Hypothalamus (tissue), 51 donors: ENCODE measurements at places on chromosomes 2 and 18.

GRCh38 chr2:166256896-166257295 is 118.8 kb downstream of the SCN9A start:
- DNase-seq = no peak

- DNase-seq = no peak
These were observed 336.9 kb upstream of the PKDCC start for GRCh38 chr2:41710944-41711343.

DNA sequence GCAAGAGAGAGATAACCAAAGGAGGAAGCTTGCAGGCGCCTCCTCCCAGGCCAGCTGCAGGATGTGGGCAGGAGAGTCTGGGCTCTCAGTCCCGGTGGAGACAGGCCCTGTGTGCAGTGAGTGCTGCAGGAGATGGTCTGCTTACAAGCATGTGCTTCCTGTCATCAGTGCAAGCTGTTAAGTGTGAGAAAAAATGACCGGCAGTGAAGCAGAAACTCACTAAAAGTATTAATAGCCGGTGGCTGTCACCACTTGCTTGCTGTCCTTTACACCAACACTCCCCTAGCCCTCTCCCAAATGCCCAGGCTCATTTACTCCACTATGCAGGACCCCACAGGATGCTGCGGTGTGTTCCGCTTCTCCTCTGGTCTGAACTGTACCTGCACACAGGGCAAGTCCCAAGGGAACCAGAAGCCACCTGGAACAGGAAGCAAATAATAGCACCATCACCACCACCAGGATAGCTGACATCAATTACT is 435.6 kb upstream of the HS6ST1 start:
- no peak for DNase-seq

GRCh38 chr2:79832511-79833234 is 319.8 kb downstream of the CTNNA2 start:
- DNase-seq = no peak

GRCh38 chr2:74915743-74916142 is 42.7 kb upstream of the POLE4 start:
- DNase-seq = no peak

GRCh38 chr2:65548576-65549256 is 116.3 kb upstream of the SPRED2 start:
- DNase-seq = no peak

- DNase-seq = no peak
These were observed 851.6 kb upstream of the CDH2 start for GRCh38 chr18:29028560-29028959.

GRCh38 chr2:231357048-231357447 is 38.5 kb upstream of the B3GNT7 start:
- no peak for DNase-seq

GRCh38 chr18:50797142-50797541 is 22.7 kb downstream of the MRO start:
- peak; percentile 21 for DNase-seq

DNA sequence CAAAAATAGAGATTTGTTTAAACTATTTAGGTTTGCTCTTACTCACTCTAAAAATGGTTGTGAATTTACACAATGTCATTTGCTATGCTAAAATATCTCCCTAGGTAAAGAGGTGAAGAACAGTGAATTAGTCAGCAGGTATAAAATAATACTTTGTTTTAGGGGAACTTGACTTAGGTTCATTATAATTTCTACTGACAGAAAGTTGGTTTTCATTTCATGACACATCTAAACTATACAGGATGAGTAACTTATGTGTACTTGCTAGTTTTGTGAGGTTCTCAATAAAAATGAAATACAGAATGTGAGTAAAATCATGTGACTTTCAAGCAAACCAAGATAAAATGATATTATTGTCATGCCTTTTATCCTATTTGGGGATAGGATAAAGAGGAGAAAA is 66.0 kb downstream of the DIS3L2 start:
- DNase-seq = no peak

DNA sequence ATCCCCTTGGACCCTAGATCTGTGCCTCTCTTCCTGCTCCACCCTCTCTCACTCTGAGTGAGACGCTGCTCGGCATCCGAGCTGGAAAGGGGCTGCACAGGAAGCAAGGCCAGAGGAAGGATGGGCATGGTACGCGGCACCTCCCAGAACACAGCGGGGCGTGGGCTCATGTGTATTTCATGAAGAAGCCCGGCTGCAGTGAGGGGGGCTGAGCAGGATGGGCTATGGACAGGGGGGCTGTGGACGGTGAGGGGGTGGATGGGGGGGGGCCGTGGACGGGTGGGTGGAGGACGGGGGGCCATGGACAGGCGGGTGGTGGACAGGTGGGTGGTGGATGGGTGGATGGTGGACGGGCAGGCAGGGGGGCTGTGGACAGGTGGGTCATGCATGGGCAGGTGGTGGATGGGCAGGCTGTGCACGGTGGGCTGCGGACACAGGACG is 28.5 kb downstream of the SLC66A2 start:
- DNase-seq = no peak

GRCh38 chr2:32852856-32853255 is 93.9 kb upstream of the LTBP1 start:
- no peak for DNase-seq

- DNase-seq = no peak
These were observed 19.6 kb upstream of the CXCR1 start for GRCh38 chr2:218186355-218186766.

DNA sequence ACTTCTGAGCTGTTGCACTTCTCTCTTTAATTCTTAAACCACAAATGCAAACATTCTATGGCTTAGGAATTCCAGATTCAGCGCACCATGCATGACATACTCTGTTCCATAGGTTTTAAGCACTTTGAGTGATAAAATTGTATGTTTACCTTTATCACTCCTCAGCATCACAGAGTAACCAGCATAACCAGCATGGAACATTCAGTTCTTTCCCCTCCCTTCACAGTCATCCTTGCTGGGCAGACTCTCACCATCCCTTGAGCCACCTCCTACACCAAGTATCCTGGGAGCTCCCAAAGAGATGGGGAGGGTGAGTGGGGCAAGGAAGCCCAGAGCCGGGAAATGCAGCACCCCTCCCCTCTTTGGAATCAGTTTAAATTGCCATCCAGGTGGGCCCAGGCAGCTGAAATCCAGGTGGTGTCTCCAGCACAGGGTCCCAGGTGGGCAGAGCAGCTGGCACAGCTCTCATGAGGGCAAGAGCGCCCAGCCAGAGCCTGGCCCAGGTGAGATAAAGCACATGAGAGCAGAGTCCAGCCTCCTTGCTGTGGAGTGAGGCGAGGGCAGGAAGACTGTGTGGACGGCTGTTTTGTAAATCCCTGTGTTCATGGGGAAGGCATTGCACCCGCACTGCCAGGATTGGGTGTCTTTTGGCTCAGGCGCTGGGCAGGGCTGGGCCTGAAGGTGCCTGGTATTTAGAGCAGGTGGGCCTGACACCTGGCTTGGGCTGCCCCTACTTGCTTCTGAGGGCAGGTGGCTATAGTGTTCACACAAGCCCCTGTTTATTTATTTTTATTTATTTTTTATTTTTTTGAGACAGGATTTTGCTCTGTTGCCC is 36.8 kb downstream of the LAMA3 start:
- no peak for DNase-seq

GRCh38 chr2:236665101-236665500 is 95.5 kb downstream of the ACKR3 start:
- no peak for DNase-seq

DNA sequence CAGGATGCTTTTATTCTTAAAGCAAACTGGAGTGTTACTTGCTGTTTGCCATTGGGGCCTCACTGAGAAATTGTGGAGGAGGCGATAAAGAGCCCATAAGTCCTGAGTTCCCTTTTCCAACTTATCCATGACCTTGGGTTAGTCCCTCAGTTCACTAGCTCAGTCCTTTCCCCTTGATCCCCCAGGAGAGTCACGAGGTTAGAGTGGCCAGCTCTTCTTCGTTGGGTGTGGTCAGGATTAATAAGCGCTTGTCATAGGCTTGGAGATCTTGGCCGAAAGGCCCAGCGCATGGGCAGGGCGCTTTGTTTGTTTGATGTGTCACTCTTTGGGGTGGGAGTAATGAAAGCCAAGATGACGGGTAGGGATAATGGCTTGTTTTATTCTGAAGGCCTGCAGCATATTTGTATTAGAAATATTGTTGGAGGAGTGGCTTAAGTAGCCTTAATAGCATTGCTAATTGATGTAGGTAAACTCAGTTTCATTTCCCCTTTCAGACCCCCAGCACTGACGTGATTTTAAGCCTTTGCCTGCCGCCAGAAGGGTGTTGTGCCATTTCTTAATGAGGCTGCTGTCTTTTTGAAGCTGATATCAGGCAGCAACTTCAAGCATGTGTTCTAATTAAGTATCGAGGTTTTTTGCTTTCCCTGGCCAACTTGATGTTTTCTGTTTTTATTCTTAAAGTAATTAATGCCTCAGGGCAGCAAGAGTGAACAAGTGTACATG is 15.7 kb downstream of the GRHL1 start:
- DNase-seq = no peak

DNA sequence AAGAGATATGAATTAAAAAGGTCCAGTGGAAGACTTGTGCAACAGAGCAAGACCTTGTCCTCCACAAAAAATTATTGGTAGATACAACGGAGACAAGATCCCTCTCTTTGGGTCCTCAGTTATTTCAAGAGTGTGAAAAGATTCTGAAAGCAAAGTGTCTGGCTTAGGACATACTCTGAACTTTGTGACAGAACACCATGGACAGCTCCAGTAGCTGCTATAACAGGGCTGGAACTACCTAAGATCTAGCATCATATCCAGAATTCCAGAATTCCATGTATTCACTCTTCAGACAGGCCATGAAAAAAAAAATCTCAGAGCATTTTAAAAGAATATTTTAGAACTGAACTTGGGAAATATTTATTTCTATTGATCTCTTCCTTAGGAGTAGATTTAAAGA is 74.8 kb upstream of the ZBTB14 start:
- DNase-seq = no peak

DNA sequence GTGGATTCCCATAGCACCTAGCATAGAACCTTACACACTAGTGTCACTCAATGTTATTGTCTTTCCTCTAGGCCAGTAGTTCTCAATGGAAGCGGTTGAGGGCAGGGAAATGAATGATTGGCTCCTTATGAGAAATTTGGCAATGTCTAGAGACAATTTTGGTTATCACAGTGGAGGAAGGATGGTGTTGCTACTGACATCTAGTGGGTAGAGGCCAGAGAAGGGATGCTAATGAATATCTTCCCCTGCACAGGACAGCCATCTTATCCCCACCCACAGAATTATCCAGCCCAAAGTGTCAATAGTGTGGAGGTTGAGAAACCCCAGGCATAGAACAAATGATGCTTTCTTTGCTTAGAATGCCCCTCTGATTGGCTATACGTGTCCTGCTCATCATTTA is 15.8 kb downstream of the C18orf63 start:
- no peak for DNase-seq

- no peak for DNase-seq
These were observed 35.0 kb downstream of the WDSUB1 start for GRCh38 chr2:159251296-159252173.

- no peak for DNase-seq
These were observed 24.4 kb downstream of the LBH start for GRCh38 chr2:30255466-30256408.

GRCh38 chr2:138503087-138503442 is 1.5 kb downstream of the SPOPL start:
- no peak for DNase-seq

DNA sequence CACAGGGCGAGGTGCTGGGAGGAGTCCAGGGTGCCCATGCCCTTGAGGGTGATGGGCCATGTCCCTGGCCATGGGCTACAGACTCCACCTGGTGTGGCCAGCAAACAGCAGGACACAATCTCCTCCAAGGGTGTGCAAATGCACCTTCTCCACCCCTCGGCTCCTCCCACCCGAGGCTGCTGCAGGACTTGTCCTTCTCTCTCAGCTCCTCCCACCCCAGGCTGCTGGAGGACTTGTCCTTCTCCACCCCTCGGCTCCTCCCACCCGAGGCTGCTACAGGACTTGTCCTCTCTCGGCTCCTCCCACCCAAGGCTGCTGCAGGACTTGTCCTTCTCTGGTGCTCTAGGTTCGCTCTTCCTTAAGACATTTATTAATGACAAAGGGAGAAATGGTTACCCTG is 57.3 kb upstream of the SNTG2 start:
- no peak for DNase-seq

DNA sequence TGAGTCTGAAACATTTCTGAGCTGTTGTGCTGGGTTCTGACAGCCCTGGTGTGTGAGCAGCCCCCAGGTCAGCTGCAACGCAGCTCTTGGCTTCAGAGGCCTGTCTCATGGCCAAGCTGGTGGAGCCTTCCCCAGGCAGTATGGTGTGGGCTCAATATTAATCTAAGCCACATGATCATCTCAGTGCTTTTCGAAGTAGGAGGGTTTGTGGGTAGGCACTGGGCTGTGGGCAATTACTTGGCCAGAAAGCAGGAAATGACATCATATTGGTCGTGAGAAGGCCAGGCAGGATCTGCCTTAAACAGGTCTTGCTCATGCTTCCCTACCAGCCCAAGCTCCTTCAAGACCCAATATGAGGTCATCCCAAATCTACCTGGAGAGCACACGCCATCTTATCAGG is 26.9 kb downstream of the LOXHD1 start:
- no peak for DNase-seq

GRCh38 chr2:236956641-236957040 is 129.0 kb upstream of the COPS8 start:
- no peak for DNase-seq

DNA sequence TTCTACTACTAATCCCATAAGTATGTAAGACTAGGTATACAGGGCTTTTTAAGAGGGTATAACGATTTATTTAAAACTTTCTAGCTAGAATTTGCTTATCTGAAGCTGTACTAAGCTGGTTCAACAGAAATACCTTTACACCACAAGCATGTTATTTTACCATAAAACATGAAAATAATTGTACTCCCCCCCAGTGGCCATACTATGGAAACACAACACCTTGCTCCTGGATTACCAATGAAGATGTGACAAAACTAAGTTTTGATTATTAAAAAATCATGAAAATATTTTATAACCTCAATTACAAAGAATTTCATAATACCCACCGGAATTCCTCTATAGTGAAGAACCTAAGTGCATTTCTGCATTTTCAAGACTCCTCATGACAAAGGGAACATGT is 27.3 kb downstream of the LPIN2 start:
- no peak for DNase-seq

DNA sequence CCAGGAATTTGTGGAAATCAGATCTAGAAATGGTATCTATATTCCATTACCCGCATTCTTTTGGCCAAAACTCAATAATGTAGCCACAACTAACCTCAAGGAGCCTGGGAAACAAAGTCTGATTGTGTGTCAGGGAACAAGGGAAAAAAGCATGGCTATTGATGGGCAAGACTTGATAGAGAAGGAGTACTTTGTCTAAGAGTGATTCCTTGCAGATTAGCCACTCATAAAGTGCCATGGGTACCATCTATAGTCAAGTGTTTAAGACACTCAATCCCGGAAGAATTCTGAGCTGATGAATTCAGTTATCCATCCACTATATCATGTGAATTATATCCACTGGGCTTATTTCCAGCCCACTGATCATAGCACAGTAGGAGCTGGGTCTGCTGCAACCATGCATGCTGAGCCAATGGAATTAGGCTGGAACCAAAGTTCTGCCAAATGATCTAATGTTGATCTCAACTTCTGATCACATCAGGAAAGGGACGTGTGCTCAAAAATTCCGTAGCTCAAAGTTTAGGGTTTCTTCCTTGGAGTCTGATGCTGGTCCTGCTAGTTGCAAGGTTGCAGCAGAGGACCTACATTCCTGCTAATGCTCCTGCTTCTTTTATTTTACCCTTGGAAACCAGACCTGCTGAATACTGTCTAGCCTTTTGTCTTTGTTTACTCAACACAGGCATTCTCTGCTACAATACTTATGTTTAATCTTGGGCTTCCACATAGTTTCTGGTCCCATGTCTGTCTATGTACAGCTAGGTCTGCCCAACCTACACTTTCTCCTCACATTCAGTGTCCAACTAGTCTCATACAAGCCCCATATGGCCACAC is 629.7 kb downstream of the IRS1 start:
- DNase-seq = no peak
